ENCODE measurements at places on chromosomes 5 and 9. TPM values are rescaled to one million over a fixed set of nuclear protein-coding genes. Genes with fewer than 3 reads are reported as not detected.
A peak's percentile ranks its signal among the peaks of the same experiment; 100 is the strongest.

GRCh38 chr5:159992566-159992965 is 16.4 kb upstream of the TTC1 start:
- DNase-seq, result no peak

GRCh38 chr5:98780390-98780789 is 6.9 kb downstream of the RGMB start:
- DNase-seq, result no peak

GRCh38 chr5:153941265-153941664 is 97.4 kb downstream of the FAM114A2 start:
- no peak for DNase-seq

Gene LMX1B
- total RNA-seq, result 1.6 TPM

GRCh38 chr9:4489562-4489918 is 728 bp upstream of the SLC1A1 start:
- peak; percentile 11 for DNase-seq

- DNase-seq, result no peak
Measured at GRCh38 chr5:135100011-135100410, 66.0 kb upstream of the PITX1 start.
